Effector memory CD4-positive, alpha-beta T cell (primary cell): ENCODE measurements at places on chromosomes 16 and 17.

GRCh38 chr16:89046491-89046890 is 47.2 kb upstream of the ACSF3 start:
- no peak for DNase-seq

DNA sequence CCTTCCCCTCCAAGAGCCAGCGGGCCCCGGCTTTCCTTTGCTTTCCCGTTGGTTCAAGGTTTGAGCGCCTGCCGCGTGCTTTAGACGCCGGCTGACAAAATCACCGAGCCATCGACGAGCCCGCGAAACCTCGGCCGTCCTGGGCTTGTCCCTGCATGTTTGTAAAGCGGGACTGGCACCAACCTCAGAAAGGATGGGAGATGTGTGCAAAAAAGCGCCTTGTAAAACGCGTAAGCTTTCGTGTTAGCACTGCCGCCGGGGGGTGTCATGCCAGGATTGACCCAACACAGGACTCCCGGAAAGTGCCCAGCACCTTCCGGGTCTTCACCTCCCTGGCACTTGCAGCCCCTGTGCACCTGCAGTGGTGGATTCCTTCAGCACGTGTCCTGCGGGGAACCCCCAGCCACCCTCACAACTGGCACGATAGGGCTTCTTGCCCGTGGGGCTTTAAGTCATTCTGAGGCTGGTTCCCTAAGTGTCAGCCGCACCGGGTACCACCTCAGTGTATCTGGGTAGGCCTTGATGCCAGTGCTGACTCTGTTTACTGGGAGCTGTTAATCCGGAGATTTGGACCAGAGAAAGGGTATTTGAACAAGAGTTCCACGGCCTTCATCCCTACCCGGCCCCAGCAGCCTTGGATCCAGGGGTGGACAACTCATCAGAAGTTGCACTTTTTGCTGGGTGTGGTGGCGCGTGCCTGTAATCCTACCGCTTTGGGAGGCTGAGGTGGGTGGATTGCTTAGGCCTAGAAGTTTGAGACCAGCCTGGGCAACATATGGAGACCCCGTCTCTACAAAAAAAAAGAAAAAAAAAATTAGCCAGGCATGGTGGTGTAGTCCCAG is 817 bp downstream of the NDUFAF8 start:
- peak; percentile 24 for DNase-seq

DNA sequence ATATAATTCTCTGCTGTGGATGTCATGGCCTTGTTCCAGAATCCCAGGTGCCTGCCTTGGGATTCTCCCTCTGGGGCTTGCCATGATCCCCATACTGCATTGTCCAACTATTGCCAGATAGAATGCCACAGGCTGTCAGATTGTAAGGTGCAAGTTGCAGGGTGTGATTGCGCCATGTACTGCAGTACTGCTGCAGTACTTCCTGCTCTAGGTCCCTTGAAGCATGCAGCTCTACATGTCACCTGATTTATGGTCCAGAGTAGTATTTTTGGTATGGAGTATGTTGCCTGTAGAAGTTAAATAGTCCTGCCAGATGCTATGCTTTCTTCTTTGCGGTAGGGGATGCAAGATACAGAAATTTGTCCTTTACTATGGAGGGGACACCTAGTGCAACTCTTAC is 7.0 kb upstream of the SLFN5 start:
- no peak for DNase-seq

DNA sequence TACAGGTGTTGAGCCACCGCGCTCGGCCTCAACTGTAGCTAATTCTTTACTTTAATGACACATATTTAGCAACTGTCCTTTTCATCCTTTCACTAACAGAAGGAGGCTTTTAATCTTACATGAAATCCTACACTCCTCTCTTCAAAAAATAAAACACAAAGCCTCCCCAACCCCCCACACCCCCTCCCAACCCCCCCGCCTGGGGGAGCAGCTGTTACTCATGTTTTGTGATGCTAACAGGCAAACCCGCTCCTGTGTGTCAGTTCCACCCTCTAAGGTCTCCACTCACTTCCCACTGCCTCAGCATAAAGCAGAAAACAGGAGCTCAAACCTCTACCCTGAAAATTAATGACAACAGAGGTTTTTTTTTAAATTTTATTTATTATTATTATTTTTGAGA is 55.4 kb upstream of the SLC25A19 start:
- DNase-seq, result no peak

DNA sequence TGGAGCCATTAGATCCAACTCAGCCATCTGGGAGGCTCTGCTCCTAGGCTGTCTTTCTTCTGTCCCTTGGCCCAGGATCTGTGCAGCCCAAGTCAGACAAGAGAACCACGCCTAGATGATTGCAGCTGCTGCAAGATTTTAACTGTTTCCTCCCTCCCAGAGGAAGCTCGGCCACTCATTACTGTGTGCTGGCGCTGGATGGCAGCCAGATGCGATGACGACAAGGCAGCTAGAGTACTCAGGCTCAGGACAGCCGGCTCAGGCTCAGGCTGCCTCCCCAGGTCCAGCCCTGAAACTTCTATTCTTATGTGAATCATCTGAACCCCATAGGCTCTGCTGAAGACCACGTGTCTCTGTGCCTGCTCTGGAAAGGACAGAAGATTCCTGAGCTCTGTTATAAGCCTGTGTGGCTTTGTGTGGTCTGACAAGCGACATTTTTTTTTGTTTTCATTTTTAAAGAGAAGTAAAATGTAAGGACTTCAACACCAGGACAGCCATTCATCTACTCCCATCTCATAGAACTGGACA is 32.1 kb upstream of the FBXW10B start:
- peak; percentile 2 for DNase-seq

- peak; percentile 31 for DNase-seq
Observed at GRCh38 chr16:49407873-49408550, 34.4 kb downstream of the C16orf78 start.

DNA sequence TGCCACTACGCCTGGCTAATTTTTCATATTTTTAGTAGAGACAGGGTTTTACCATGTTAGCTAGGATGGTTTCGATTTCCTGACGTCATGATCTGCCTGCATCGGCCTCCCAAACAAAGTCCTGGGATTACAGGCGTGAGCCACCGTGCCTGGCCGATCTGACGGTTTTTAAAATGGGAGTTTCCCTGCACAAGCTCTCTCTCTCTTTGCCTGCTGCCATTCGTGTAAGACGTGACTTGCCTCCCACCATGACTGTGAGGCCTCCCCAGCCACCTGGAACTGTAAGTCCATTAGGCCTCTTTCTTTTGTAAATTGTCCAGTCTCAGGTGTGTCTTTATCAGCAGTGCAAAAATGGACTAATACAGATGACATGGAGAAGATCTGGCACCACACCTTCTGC is 4.7 kb upstream of the FLCN start:
- DNase-seq, result no peak

DNA sequence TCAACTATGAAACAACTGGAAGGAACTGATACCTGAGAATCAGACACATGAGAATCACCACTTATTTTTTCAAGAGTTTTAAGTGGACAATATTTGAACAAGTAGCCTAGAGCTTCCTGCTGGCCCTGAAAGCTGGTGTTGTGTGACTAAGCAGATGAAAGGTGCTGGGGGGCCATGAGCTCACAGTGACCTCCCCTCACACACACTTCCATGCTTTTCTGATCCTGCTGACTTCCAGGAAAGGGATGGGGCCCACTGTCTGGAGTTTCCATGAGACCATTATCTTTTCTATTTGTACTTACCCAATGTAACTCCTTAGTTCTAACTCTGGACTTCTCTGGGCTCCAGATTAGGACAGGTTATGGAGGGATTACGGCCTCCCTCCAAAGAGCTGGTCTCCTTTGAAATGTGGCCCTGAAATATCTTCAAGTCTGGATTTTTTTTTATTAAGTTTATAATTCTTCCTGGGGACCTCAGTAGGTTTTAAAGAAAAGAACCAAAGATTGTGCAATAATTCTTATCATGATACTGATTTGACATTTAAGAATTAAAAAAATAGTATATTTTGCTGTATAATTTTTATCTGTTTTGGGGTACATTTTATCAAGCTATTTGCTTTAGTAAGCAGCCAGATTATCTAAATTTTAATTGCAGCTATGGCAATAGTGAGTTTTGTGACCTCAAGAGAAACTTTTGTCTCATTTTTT is 4.9 kb downstream of the CAPNS2 start:
- no peak for DNase-seq

- no peak for DNase-seq
Observed at GRCh38 chr17:77879896-77880280, 78.6 kb upstream of the TNRC6C start.

- DNase-seq, result no peak
Observed at GRCh38 chr16:86854058-86854621, 275.8 kb downstream of the FOXL1 start.

DNA sequence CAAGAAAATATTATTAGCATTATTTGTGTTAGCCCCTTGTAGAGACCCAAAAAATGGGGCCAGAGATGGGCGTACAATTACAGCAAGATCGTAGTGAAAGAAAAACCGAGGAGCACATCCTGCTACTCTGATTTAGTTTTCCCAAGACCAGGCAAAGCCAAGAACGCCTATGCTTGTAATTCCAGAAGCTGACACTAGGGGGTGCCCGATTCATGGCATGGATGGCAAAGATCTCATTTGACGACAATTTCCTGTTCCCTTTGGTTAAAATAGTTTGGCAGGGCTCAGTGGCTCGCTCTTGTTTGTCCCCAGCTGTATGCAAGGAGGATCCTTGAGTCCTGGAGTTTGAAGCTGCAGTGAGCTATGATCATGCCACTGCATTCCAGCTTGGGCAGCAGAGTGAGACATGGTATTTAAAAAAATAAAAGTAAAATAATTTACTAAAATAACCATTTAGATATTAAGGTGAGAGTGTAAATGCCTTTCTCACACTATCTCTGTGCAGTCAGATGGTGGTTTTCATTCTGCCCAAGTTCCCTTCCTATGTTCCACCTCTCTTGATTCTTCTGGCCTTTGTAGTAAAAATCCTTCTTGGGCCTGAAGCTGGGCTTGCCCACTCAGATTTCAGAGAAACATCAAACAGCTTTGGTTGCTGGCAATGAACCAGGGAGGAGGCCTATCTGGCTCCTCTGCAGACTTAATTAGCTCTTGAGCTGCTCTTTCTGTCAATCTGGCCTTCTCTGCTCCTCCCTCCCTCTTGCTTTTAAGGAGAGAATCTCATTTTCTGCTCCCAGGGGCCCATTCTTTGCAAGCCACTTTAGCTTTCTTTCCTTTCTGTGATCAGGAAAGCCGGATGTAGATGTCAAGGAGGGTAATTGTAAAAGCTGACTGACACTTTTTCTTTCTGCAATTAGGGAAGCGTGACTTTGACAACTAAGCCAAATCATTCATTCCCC is 31.2 kb downstream of the TMEM238L start:
- no peak for DNase-seq

DNA sequence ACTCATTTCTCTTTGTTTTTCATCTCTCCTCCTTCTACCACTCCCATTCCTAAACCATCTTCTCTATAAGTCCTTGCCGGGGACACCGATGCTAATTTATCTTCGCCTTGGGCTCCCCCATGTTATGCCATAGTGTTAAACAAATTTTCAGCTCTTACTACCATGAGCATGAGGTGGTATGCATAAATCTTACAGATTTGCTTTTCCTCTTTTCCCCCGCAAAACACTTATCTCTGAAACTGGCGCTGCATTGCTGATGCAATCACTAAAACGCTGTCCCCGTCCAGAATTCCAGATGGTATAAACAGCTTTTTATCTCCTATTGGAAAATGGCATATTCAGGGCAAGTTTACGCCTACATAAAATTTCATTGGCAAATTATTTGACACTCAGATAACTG is 673.6 kb upstream of the CDH8 start:
- no peak for DNase-seq

GRCh38 chr17:61218438-61218837 is 181.2 kb upstream of the TBX2 start:
- DNase-seq, result no peak

DNA sequence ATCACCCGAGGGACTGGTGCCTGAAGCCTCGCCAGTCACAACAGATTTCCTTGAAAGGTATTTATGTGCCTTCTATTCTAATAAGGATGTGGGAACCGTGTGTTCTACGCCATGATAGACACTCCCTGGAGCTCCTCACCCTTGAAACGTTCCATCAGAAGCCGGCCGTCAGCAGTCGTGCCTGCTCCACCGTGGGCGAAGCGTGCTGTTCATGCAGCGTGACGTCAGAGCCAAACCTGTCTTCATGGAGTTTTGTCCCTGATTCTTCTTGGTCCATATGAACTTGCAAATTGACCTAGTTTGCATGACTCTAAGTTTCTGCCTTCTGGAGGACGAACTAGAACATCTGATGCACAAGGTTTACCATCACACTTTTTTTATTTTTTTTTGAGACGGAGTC is 4.5 kb upstream of the PPP1R27 start:
- DNase-seq, result no peak

DNA sequence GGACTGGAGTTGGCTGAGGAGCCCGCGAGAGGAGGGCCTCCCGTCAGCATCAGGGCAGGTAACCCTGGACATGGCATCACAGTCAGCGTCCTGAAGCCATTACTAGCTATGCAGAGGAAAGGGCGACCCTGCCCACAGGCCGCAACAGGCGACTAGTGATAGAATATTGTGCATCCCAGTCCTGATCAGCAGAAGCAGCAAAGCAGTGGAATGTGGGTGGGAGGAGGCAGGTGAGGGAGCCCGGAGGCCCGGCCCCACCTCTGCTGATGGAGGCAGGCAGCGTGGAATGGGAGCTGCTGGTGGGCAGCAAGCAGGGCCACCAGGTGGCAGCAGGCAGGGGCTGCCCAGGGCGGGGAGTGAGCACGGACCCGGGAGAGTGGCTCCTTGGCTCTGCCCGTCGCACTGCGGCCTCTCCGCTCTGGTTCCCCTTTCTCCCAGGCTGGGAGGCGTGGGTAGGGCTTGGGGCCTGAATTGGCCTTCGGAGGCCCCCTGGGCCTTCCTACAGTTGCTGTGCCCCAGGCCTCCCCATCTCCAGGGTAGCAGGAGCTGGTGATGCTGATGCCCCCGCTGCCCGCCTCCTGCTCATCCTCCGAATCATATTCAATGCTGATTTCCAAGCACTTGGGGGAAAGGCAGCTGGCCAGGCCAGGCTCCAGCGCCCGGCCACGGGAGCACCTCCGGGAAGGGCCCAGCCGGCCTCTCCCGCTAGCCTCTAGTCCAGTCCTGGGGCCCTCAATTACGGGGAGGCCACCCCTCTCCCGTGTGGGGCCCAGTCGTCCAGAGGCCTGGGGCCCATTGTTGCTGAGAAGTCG is 20.2 kb downstream of the TSPOAP1 start:
- no peak for DNase-seq

DNA sequence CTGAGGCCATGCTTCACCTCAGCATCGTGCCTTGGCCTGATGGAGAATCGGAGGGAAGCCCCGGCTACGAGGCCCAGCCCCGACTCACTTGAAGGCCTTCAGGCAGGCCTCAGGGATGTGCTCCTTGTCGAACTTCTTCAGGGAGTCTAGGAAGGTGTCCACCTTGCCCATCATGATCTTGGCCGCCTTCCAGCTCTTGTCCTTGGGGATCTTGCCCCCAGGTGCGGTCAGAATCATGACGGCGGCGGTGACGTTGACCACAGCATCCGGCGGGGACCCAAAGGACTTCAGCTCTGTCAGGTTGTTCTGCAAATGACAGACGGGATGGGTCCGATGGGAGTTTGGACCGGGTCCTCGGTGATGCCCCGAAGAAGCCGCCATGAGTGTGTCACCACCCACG is 81.2 kb downstream of the PGS1 start:
- no peak for DNase-seq
